ENCODE measurements at places on chromosomes 3 and 15.

- no peaks in the 10 kb centered on the region for H3K27me3 ChIP-seq
- no peaks in the 10 kb centered on the region for H3K36me3 ChIP-seq
- H3K27ac ChIP-seq, result no peak overlapping the region
- DNase-seq, result no peak
Measured at GRCh38 chr3:181879926-181880325, 168.2 kb downstream of the SOX2 start.

GRCh38 chr15:83504365-83504764 lies 57.2 kb downstream of the SH3GL3 start:
- no peak for DNase-seq
- H3K4me3 ChIP-seq, result no peak overlapping the region

- DNase-seq, result no peak
- no peak overlapping the region for H3K27ac ChIP-seq
- no peak overlapping the region for H3K4me3 ChIP-seq
- no peaks in the 10 kb centered on the region for H3K36me3 ChIP-seq
- H3K4me1 ChIP-seq, result no peaks in the 10 kb centered on the region
Measured at GRCh38 chr3:159038405-159038804, 236.6 kb downstream of the MFSD1 start.

DNA sequence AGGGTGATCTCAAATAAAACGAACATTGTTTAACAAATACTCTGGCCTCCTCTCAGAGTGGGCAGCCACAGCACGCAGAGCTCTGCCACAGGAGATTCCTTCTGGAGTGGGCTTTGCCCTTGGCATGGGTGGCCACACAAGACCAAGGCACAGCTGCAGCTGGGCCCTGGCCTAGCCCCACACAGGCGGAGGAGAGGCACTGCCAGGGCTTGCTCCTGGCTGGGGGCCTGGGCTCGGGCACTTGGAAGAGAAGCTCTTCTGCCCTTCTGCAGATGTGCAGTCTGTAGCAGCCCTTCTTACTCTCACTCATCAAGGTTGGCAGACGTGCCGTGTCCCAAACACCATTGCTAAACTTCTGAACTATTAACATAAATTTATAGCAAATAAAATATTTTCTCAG lies 67.2 kb downstream of the CRTC3 start:
- no peaks in the 10 kb centered on the region for H3K27me3 ChIP-seq
- H3K36me3 ChIP-seq, result peaks cover 3% of the 10 kb centered on the region
- no peak overlapping the region for H3K4me3 ChIP-seq
- DNase-seq, result no peak
- H3K4me1 ChIP-seq, result peaks cover 54% of the 10 kb centered on the region

DNA sequence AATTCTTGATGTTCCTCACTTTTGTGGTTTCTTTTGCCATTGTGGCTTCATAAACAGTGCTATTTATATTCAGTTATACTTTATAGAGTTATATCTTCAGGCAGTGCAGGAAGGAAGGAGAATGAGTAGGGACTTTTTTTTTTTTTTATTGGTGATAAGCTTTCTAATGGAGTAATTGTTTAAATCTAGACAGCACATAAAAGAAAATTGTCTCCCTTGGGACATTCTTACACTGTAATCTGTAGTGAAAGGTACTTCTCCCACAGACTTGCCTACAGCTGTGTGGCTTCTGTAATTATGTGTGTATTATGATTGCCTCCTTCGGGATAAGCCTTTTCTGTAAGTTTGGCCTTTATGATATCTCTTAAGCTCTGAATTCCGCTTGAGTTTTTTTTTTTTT lies 41.6 kb downstream of the WDR76 start:
- no peak overlapping the region for H3K27ac ChIP-seq
- H3K4me3 ChIP-seq, result no peak overlapping the region
- H3K27me3 ChIP-seq, result no peaks in the 10 kb centered on the region

- peaks cover 24% of the 10 kb centered on the region for H3K4me1 ChIP-seq
- no peak overlapping the region for H3K4me3 ChIP-seq
- peaks cover 2% of the 10 kb centered on the region for H3K36me3 ChIP-seq
- no peak for DNase-seq
- H3K27me3 ChIP-seq, result peaks cover 7% of the 10 kb centered on the region
Measured at GRCh38 chr15:39578851-39579486, 1.9 kb upstream of the THBS1 start.

- no peaks in the 10 kb centered on the region for H3K4me1 ChIP-seq
- no peak overlapping the region for H3K27ac ChIP-seq
- H3K4me3 ChIP-seq, result no peak overlapping the region
- no peaks in the 10 kb centered on the region for H3K27me3 ChIP-seq
- DNase-seq, result no peak
Measured at GRCh38 chr3:41095702-41096101, 103.6 kb upstream of the CTNNB1 start.

GRCh38 chr15:31398677-31399301 lies 72.2 kb downstream of the KLF13 start:
- peaks cover 16% of the 10 kb centered on the region for H3K4me1 ChIP-seq
- no peak overlapping the region for H3K4me3 ChIP-seq
- H3K27ac ChIP-seq, result no peak overlapping the region
- H3K27me3 ChIP-seq, result peaks cover under 1% of the 10 kb centered on the region
- DNase-seq, result no peak

- no peak for DNase-seq
- no peak overlapping the region for H3K4me3 ChIP-seq
- no peaks in the 10 kb centered on the region for H3K27me3 ChIP-seq
- H3K4me1 ChIP-seq, result peaks cover 97% of the 10 kb centered on the region
- H3K27ac ChIP-seq, result peak overlapping the region; percentile 83
Measured at GRCh38 chr15:77013776-77014131, 18.8 kb downstream of the PSTPIP1 start.

DNA sequence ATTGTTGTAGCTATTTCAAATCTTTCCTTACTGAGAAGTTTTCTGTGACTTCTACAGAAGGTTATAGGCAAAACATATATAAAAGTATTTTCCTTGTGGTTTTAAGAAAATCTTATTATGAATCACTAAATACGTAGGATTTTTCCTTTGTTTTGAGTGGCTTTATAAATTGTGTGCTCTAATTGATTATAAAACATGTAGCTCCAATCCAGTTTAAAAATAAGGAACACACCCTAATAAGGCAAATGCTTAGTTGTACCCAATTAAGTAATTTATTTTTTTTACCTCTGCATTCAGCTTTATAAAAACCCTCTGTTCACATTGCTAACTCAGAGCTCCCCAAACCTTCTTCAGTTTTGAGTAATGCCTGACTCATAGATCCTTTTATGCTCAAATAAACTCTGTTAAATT lies 408.0 kb downstream of the NAALADL2 start:
- no peaks in the 10 kb centered on the region for H3K27me3 ChIP-seq
- H3K36me3 ChIP-seq, result no peaks in the 10 kb centered on the region
